HTR-8/SVneo (cell line): ENCODE measurements at places on chromosomes 12 and 14.

GRCh38 chr12:128789356-128789929, 34.3 kb downstream of the SLC15A4 start:
- DNase-seq: no peak

GRCh38 chr14:102396521-102396920, 33.8 kb downstream of the TECPR2 start:
- DNase-seq: no peak

DNA sequence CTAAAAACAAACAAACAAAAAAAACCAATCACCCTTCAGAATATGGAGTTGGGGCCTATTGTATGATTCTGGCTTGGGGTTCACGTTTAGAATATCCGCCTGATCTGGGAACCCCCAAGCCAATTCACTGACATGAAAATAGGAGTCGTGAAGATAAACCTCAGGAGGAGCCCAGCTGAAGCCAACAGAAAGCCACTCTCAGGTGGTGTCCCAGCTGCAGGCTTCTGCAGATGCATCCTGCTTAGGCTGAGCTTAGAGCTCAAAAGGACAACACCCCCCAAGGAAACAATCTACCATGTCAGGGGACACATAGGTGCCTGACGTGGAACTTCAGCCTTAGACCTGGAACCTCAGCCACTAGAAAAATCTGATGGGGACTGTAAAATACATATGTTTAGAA, 51.9 kb downstream of the SYNE3 start:
- no peak for DNase-seq

GRCh38 chr14:66140213-66140918, 345.8 kb upstream of the CCDC196 start:
- no peak for DNase-seq

GRCh38 chr14:56237398-56237797, 119.2 kb downstream of the PELI2 start:
- no peak for DNase-seq

- DNase-seq: no peak
Measured at GRCh38 chr12:130557886-130558765, 158.0 kb downstream of the RIMBP2 start.
